Stimulated activated CD4-positive, alpha-beta T cell treated with anti-CD3 and anti-CD28 coated beads, Interleukin-12 subunit alpha, Interleukin-12 subunit beta, amount 100 ng/mL, for 4 hours (primary cell): ENCODE measurements at places on chromosomes 1 and 21.

GRCh38 chr1:40798366-40799281, 15.0 kb downstream of the KCNQ4 start:
- DNase-seq = no peak

GRCh38 chr1:47776667-47777131, 220.5 kb downstream of the TRABD2B start:
- no peak for DNase-seq

GRCh38 chr1:243831463-243831862, 18.6 kb downstream of the AKT3 start:
- DNase-seq = no peak

DNA sequence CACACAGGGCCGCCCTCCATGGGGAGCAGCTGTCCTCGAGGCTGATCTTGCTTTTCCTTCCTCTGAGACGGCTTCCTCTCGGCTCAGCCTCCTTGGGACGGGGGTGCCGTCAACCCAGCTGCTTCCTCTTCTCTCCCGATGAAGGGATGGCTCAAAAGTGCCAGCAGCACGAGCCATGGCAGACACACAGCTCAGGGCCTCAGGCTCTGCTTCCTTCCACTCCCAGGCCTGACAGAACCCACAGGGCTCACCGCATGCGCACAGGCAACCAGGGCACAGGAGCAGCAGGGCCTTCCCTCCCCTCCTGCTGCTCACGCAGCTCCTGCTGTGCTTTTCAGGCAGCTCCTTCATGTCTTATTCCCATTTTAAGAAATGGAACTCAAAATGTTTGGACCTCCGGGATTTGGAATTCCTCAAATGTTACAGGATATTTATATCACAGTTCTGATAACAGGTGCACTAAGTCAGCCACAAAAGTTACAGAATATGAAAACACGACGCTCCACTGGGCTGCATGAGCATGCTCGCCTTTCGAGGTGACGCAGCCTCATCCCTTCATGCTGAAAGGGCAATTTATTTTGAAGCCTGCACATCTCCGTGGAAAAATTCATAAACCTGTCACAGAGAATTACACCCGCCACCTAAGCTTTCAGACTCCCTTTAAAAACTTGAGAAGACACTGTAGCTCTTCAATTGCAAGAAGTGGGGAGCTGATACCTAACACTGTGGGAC, 84.4 kb downstream of the HSF2BP start:
- DNase-seq = no peak

- peak; percentile 17 for DNase-seq
These were observed 1.0 kb upstream of the EFNA1 start for GRCh38 chr1:155126556-155127104.

GRCh38 chr21:22231013-22231412, 1232.8 kb downstream of the NCAM2 start:
- no peak for DNase-seq

DNA sequence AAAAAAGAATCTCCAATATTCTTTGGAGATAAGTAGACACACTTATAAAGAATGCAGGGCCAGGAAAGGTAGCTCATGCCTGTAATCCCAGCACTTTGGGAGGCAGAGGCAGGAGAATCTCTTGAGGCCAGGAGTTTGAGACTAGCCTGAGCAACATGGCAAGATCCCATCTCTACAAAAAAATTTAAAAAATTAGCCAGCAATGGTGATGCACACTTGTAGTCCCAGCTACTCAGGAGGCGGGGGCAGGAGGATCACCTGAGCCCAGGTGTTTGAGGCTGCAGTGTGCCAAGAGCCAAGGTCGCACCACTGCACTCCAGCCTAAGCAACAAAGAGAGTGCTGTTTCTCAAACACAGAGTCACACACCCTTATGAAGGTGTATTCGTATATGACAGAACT, 385.0 kb downstream of the SMYD3 start:
- DNase-seq = no peak

DNA sequence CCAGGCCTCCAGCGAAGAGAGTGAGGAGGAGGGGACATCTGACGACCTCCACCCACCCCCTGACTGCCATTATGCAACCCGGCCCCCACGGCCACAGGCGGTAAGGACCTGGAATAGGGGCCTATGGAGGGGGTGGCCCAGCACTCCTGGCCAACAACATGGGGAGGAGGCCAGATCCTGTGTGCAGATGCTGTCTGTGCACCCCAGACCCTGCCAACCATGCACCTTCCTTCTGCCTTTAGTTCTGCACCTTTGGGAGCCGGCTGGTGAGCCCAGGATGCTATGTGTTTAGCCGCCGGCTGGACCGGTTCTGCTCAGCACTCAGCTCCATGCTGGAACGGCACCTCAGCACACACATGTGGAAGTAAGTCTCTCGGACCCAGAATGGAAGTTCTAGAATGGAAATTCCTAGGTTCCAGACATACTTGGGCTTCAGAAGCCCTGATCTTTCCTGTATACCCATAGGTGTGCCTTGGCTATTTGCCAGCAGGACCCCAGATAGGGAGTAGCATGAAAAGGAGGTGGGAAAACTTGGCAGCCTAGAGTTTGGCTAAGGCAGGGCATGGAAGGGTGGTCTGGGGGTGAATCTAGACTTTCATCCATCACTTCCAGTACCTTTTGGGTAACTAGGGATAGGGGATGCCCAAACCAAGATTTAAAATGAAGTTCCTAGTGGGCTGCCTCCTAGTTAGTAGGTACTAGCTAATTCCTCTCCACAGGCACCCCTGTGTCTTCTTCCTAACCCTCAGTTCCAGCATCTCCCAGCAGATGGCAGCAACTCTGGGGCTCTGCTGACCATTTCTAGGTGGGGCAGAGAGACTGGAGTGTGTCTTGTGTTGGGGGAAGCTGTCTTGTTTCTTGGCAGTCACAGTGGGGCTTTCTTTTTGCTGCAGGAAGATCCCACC, 3.6 kb upstream of the CYB561D1 start:
- DNase-seq = peak; percentile 70

- peak; percentile 31 for DNase-seq
These were observed 8.7 kb downstream of the UBE2G2 start for GRCh38 chr21:44792702-44793591.

DNA sequence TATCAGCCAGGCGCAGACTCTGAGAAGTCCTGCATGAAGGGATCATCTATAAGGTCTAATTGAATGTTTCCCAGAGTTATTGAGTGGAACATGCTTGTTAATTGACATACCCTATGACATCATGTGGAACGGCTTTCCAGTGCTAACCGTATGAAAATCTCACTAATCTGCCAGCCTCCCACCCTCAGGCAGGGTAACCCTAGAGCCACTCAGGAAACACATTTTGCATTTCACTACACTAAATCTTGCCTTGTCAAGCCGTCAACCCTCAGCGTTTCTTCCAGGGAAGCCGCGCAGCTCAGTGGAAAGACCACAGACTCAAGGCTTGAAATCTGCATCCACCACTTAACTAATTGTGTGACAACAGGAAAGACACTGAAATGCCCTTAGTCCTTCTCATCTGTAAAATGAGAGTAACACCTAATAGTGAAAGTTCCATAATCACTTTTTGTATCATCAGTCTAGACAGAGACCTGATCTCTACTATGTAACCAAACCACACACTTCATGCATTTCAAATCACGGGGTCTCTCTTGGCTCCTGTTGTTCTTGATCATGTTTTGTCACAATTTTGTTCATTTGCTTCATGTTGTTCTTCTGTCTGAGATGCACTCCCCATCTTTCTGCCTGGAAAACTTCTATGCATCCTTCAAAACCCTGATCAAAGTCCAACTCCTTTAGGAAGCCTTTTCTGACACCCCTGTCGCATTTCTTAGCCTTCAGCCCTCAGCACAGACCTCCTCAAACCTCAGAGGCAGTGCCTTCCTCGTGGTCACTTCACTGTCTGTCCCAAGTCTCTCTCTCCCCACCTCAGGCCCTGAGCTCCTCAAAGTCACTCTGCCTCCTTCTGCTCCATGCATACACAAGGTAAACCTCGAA, 246.5 kb downstream of the TOMM20 start:
- DNase-seq = no peak

DNA sequence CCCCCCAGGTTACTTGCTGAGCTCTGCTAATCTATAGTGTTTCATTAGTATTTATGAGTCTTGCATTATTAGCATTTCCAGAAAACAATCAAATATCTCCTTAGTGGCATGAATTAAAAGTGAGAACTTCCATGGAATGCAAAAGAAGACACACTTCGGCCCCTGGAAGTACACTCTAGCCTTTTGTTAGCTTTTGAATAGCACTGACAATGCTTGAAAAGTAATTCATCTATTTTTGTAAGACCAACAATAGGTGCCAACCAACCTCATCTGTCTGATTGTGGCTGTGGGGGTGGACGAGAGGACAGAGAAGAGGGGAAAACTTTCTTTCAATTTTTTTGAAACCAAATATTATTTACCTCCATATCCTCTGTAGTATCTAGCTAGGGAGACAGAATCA, 27.8 kb downstream of the KIAA0040 start:
- DNase-seq = no peak

GRCh38 chr1:186772228-186772627, 56.5 kb upstream of the PLA2G4A start:
- DNase-seq = no peak

- DNase-seq = no peak
These were observed 197.5 kb upstream of the JUN start for GRCh38 chr1:58981392-58981791.

DNA sequence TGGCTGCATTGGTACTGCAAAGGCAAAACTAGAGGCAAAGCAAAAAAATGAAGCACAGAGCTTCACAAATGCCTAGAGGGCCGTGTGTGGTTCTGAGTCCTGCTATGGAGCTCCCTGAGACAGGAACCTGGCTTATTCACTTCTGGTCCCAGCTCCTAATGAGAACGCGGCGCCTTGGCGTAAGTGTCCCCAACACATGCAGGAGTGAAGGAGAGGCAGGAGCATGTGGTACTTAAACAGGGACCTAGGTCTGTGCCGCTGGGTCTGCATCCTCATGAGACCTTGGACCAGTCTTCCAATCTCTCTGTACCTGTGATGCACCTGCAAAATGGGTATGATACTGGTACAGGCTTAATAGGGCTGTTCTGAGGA, 14.4 kb upstream of the SLC2A7 start:
- DNase-seq = no peak

DNA sequence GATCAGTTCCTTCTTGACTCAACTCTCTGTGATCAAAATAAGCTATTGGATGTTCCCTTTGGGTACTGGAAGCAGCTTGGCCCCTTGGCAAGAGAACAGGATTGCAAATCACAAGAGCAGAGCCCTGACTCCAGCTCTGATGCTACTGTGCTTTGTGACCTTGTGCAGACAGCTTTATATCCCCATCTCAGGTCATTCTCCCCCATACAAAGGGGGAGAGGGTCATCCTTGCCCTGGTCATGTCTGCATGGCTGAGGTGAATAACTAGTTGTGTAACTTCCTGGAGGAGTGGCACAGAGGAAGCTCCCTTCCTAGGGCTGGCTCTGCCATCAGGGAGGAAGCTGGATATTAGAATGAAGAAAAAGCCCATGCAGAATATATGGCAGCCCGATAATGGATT, 142.9 kb downstream of the DHRS3 start:
- DNase-seq = no peak

DNA sequence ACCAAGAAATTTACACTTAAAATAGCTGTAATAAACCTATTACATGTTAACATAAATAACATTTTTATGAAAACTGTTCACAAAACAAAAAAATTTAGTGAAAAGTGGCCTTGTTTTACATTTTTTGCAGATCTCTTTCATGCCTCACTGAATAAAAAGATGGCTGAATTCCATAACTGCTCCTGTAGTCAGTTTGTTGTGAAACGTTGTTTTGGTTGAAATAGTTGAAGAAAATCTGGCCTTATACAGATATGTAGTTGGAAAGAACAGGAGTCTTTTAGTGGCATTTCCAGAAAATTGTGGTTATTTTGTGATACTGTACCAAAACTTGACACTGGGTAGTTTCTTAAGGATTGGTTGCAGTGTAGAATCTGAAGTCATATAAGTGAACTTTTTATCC, 18.1 kb downstream of the ITSN1 start:
- no peak for DNase-seq

DNA sequence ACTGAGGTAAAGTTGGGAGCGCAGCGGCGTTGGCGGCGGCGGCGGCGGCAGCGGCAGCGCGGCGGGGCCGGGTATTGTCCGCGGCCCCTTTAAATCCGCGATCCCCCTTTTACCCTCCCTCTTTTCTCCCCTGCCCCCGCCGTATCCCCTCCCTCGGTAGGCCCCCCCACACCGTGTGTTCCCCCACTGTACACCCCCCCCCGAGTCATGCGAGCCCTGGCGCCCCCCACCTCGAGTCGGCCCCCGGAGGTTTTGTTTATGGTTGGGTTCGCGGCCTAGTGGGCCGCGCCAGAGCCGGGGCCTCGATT, 169 bp downstream of the UBAP2L start:
- no peak for DNase-seq

- no peak for DNase-seq
These were observed 6.1 kb downstream of the FABP3 start for GRCh38 chr1:31366796-31367195.

- no peak for DNase-seq
These were observed 4.7 kb downstream of the PKP1 start for GRCh38 chr1:201288007-201288406.

- DNase-seq = no peak
These were observed 738 bp downstream of the GNPAT start for GRCh38 chr1:231241750-231242149.
